ENCODE measurements at places on chromosomes 3 and 15.
A peak's percentile ranks its signal among the peaks of the same experiment; 100 is the strongest.

GRCh38 chr3:72343078-72343477 lies 505.2 kb downstream of the SHQ1 start:
- DNase-seq: peak; percentile 9

DNA sequence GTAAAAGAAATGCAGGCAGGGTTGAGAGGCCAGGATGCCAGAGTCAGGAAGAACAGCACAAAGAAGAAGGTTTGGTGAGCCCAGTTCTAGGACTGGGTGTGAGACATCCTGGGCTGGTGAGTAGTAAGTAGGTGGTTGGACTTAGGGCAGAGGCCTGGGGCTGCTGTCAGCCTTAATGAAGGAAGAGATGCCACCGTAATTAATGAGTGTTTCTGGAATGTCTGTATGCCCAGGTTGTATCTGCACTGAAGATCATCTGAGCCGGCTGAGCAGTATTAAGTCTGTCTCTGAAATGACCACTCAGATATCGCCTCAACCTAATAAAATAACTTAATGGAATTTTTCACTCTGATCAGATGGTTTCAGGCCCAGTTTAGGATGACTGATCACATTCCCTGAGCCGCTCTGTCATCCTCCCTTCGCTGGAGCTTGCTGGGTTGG lies 532.9 kb upstream of the IL12A start:
- DNase-seq: no peak

DNA sequence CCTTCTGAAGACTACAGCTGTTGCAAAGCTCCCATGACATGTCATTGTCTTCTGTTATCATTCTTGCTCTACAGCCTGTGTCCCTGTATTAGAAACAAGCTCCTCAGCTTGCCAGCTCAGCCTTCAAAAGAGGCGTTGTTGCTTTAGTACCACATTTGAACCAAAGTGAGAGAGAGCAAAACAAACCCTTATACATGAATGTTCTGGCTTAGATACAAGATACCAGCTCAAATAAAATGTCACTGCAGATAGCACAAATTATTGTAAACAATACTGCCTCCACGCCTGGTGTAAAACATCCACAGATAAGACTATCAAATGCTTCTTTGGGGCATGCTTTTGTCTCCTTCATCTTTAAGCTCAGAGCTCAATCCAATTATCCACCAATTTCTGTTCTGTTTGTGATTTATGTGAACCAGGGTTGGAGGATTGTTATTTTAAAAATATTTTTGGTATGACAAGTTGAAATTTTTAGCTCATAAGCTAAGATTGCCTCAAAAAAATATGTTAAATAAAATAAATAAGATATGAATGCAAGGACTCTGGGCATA lies 403.6 kb upstream of the CDIN1 start:
- no peak for DNase-seq

DNA sequence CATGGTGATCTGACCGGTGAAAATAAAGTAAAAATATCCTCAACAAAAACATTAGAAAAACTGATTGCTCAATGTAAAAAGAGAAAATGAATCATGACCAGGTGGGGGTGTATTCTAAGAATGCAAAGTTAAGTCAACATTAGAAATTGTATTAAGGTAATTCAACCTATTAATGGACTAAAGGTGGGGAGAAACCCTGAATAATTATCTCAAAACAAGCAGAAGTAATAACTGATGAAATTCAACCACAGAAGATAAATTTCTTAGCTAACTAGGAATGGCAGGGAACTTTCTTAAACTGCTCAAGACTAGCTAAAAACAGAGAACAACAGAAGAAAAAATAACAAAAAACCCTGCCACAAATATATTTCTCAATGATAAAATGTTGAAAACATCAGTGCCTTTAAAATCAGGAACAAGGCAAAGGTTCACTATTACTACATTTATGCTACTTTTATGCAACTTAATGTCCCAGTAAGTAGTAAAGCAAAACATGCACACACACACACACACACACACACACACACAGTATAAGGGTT lies 204.4 kb upstream of the THBS1 start:
- no peak for DNase-seq

GRCh38 chr3:61073566-61074165 lies 177.6 kb downstream of the FHIT start:
- no peak for DNase-seq

DNA sequence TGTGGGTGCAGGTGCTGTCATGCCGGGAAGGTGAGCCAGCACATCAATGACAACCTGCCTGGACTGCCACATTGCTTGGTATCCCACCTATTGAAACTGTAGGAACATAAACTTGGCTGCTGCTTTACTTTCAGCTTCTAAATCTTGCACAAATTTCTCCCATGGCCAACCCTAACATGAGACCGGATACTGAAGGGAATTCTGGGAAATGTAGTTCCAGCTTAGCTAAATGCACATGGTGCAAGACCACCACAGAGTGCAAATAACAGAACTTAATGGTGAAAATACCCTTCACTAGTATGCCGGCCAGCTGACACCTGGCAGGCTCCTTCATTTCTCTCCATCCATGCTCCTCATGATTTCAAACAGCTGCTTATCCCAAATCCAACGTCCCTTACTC lies 247.4 kb downstream of the ARRDC4 start:
- DNase-seq: no peak

DNA sequence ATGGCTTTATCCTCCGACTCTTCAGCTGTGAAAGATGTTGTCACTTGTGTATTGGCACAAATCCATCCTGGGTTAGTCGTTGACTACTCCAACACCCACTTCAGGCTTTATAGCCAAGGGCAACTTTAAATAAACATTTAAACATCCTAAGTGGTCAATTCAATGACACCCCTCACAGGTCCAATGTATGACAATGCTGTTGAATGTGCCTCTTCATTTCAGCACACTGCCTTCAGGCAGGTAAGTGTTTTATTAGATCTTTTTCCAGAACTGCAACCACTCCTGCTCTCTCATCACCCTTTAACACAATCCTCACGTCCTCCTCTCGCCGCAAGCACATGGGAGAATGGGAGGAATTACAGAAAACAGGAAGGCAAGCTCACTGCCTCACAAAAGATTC lies 30.3 kb downstream of the IL12A start:
- no peak for DNase-seq

DNA sequence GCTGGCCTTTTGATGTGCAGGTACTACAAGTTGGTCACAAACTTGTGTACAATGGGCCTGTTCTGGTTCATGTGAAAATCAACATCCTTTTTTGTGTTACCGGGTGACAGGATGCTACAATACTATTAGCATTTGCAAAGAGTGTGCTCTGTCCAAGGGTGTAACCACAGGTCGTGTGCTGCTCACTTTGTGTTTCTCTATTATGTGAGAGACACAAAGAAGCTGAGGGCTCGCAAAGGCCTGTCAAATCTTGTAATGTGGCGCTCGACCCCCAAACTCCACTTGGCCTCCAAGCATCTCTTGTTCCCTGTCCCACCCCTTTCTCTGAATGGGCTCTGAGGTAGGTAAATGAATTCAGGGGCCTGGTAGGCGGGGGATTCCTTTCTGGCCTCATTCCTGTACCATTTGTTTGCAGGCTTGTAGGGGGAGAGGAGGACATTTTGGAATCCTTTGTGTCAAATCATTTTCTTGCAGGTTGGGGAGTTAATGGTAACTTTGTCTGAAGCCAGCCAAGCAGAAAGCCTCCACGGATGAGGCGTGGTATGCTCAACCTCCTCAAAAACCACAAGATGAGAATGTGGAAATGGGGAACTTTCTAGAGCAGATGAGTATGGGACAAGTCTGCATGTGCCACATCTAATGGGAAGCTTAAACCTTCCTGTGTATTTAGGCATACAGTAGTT lies 109.1 kb downstream of the OPA1 start:
- no peak for DNase-seq
